ENCODE measurements at places on chromosomes 2 and 18.

GRCh38 chr2:232456296-232457120 lies 555 bp downstream of the ALPI start:
- DNase-seq, result no peak

DNA sequence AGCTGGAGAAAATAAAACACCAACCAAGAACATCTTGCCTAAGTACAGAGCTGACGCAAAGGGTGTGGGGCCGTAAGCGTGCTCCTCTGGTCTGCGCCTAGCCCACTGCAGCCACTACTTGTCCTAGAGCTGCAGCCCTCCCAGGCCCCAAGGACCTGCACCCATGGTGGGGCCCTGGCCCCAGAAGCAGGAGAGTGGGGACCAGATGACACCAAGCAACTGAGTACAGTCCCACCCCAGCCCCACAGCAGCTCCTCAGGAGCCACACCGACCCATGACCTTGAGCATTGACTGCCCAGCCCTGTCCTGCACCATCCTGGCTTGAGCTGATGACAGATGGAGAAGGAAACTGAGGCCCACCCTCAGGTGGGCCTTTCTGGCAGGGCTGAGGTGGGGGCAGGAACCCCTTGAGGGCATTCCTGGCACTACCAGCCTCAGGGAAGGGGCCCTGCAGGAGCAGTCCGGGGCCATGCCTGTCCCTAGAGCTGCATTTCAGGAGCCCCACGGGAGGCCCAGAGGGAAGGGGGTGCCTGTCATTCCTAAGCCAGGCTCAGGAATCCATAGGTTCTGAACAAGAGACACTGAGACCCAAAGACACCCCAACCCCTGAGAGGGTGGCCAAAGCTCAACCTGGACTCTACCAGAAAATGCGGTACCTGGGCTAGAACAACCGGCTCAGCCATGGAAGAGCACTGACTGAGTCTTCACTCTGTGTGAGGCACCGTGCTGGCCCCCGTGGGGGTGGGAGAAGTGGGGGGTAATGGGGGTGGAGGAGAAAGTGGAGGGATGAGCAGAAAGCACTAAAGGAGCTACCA lies 4.9 kb downstream of the KIF1A start:
- DNase-seq, result no peak

DNA sequence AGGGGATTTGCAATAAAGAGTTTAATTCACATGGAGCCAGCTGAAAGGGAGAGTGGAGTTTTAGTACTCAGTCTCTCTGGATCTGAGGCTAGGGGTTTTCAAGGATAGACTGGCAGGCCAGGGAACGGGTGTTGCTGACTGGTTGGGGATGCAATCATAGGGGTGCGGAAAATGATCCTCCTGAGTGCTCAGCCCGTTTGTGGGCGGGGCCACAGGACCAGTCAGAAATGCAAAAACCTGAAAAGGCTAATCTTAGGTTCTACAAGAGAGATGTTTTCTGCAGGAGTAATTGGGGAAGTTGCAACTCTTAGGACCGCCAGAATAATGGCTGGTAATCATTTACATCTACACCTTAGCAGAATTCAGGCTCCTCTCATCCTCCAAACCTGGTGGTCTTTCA lies 2.5 kb downstream of the NFU1 start:
- no peak for DNase-seq

DNA sequence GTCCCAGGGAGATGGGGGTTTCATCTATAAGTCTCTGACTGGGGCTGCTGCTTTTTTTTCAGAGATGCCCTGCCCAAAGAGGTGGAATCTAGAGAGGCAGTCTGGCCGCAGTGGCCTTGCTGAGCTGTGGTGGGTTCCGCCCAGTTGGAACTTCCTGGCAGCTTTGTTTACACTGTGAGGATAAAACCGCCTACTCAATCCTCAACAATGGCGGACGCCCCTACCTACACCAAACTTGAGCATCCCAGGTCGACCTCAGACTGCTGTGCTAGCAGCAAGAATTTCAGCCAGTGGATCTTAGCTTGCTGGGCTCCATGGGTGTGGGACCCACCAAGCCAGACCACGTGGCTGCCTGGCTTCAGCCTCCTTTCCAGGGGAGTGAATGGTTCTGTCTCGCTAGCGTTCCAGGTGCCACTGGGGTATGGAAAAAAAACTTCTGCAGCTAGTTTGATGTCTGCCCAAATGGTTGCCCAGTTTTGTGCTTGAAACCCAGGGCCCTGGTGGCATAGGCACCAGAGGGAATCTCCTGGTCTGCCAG lies 152.6 kb upstream of the CYP26B1 start:
- no peak for DNase-seq

DNA sequence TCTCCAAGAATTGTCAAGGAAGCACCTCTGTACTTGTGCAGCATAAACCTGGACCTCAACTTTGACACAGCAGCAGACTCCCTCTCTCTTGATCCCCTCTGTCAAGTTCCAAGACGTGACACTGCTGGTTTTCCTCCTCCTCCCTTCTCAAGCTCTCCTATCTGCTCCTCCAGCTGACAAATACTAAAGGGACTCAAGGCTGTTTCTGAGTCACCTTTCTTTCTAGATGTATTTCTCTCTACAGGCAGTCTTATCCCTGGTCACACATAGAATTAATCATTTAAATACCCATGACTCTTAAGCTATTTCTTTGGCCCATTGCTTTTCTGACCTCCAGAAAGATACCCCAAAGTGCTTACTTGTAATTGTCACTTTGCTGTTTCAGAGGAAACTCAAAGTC lies 53.5 kb downstream of the SEPTIN10 start:
- DNase-seq, result no peak

GRCh38 chr2:74261204-74261864 lies 62.9 kb downstream of the MTHFD2 start:
- no peak for DNase-seq

DNA sequence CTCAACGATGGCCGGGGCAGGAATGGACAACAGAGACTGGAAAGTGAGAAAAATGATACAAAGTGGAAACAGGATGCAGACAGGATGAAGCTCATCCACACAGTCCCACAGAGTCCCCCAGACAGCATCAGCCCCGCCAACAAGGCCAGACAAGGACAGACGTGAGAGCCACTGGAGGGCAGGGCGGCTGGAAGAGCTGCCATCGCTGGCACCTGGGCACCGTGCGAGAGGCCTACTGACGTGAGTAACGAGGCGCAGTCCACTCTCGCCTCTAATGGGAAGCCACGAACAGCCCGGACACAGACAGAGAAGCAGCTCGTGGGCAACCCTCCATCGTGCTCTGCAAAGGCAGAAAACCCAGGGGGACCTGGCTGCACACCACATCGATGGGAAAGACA lies 17.1 kb downstream of the HDAC4 start:
- no peak for DNase-seq

- no peak for DNase-seq
Observed at GRCh38 chr2:59390581-59390980, 1149.5 kb upstream of the FANCL start.

DNA sequence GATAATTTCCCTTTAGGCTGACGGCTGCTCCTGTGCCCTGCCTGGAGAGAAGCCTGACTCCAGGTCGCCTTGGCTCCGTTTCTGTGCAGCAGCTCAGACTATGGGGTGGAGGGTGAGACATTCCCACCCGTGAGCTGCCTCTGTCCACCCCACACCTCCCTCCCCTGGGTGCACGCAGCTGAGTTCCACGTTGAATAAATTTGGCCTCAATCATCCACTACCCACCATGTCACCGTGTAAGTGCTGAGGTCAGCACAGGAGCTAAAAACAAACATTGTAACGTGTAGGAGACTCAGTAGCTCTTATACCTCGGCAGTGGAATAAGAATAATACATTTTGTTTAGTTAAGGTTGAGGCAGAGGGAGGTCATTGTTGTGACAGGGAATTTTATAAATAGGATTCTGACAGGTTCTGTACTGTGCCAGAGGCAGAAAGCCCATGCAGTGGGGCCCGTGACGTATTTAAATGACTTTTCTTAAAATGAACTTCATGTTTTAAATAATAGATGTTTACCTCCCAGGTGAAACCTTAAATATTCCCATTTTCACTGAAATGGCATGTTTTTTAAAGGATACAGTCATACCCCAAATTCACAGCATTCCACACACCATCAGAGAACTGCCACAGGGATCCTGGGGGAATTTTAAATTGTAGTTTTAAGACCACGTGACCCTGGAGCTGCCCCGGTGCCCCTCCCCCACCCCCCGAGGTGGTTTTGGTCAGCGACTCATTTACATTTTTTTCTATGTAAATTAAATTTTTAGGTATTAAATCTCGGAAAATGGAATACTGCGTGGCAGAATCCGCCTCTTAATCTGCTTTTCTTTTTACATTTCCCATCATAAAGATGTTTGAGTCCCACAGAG lies 50.2 kb downstream of the NFATC1 start:
- no peak for DNase-seq

- no peak for DNase-seq
Observed at GRCh38 chr2:24613154-24613814, 122.2 kb downstream of the NCOA1 start.

- no peak for DNase-seq
Observed at GRCh38 chr18:76394780-76395476, 100.1 kb downstream of the ZNF516 start.

DNA sequence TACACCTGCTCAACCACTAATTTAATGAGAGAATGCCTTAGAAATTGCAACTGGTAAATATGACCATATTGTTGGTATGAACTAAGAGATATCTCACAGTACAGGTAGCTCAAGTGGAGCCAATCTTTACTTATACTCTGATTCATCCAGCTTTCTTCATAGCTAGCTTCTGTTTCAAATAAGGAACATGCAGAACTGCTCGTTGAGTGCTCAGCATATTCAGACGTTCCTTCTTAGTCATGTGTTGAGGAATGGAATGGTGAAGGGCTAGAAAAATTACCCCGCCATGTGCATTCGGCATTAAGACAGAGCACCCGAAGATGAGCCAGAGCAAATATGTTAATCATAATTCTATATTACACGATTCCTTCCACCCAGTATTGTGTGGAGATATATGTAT lies 144.0 kb upstream of the VRK2 start:
- DNase-seq, result no peak

DNA sequence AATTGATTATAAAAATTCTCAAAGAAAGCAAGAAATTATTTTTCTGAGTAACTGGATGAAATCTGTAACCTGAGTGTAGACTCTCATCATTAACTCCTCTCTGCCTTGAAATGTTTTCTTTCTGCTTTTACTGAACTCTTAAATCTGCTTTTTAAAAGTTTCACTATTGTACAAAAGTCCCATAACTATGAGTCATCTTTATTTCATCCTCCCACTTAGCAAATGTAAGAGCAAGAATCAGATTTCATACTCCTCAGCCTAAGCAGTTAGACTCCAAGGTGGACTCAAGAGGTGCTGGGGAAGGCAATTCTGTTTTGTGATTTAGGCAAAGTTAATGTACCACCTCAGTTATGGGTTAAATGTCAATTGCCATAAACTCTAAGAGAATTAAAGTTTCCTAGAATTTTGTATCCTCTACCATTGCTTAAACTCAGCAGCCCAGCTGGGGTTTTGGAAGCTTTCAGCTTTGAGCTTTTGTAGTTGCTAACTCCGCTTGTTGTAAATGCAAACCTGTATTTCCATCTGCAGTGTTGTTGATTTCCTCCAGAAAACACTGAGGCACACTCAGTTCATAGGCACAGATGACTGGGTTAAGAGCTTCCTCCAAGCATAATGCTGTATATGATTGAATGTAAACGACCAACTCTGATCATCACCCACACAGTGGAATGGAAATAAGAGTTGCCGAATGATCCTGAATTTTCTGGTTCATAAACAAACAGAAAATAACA lies 268.8 kb downstream of the ARHGAP15 start:
- DNase-seq, result no peak

DNA sequence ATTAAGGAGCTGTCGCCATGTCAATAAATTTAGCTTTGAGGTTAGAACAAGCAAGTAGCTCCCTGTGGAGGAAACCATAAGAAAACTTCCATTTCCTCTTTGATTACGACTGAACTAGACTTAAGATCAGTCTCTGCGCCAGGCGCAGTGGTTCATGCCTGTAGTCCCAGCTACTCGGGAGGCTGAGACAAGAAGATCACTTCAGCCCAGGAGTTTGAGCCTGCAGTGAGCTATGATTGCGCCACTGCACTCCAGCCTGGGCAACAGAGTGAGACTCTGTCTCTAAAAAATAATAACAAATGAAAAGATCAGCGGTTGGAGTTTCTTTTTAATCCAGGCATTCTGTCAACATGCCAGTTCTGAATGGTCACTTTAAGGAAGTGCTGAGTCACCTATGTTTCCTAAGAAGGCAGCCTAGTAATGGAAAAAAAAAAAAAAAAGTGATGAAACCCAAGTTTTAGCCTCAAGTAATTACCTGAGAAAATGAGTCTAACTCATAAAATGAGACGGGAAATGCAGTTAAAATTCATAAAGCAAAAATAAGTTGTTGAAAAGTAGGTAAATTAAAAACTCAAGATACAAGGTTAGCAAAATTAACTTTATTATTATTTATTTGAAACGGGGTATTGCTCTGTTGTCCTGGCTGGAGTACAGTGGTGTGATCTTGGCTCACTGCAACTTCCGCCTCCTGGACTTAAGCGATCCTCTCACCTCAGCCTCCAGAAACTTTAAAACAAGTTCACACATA lies 10.2 kb downstream of the C18orf32 start:
- no peak for DNase-seq

- no peak for DNase-seq
Observed at GRCh38 chr2:96636551-96637171, 1.5 kb downstream of the KANSL3 start.

DNA sequence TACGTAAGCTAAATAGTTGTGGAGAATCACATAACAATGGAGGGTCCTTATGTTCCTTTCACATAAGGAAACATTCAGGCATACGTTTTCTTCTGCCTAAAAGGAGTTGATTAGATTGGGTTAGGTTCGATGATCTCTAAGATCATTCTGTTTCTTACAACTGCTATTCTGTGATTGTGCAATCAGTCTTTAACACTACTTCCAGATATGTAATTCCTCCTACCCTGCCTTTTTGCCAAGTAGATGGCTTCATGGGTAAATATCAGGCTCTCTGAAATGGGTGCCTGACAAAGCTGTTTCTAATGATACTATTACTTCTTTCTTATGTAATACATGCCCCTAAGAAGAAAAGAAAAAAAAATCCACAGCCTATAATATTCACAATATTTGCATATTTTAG lies 321.5 kb downstream of the XIRP2 start:
- no peak for DNase-seq

DNA sequence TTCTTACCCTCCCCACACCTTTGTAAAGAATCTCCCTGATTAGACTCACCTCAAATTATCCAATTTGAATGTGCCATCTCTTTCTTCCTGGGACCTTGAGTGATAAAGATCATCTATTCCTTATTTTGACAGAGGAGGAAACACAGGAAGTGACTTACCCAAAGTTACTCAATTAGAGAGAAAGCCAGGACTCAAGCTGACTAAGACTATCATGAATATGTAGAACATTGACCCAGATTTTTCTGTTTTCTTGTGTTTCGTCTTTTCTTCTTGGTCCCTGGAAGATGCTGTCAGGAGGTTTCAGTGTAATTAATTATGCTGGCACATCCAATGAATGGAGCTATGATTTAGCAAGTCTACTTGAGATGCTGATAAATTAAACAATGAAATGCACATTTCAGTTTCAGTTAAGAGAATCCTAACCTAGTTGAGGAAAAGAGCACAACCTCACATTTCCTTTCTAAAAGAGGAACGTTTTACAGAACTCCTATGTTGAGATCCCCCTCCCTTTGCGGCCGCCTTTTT lies 380.4 kb downstream of the CLIP4 start:
- DNase-seq, result no peak
